K562 (cell line): ENCODE measurements at places on chromosomes 5 and 9.
A peak's percentile ranks its signal among the peaks of the same experiment; 100 is the strongest.

DNA sequence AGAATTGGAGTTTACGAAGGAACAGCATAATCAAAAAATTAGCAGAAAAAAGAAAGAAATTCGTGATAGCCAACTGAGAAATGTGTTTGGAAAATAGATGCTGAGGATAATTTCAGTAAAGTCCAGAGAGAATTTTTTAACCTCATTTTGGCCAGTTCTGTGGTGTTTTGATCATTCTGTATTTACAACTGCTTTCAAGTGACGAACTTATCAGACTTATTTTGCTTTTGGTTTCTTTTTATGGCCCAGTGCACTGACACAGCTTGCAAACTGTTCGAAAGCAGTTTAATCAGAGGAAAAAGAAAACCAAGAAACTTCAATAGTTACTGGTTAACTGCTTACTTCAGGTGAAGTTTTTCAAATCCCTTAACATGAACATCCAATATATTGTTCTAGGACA, 1.9 kb downstream of the SDHA start:
- no peak for DNase-seq

GRCh38 chr5:142320430-142320738, 4.4 kb downstream of the SPRY4 start:
- no peak for DNase-seq

GRCh38 chr5:128877476-128877875, 87.8 kb upstream of the SLC27A6 start:
- DNase-seq, result no peak

DNA sequence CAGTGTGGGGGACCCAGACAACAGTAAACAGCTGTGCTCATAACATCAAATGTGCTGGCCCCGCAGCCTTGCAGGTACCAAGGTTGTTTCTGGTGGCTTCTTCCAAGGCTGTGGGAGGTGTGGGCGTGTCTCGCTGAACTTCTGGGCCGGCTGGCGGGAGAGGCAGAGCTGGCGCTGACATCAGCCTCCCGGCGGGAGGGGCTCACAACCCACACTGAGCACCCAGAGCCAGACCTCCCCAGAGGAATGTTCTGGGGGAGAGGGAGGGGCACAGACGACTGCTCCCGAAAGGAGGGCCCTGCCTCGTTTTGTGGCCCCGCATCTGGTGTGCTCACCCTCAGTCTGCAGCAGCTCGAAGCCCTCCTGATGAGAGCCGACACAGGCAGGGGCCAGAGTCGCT, 6.9 kb upstream of the SLC12A7 start:
- DNase-seq, result peak; percentile 81

DNA sequence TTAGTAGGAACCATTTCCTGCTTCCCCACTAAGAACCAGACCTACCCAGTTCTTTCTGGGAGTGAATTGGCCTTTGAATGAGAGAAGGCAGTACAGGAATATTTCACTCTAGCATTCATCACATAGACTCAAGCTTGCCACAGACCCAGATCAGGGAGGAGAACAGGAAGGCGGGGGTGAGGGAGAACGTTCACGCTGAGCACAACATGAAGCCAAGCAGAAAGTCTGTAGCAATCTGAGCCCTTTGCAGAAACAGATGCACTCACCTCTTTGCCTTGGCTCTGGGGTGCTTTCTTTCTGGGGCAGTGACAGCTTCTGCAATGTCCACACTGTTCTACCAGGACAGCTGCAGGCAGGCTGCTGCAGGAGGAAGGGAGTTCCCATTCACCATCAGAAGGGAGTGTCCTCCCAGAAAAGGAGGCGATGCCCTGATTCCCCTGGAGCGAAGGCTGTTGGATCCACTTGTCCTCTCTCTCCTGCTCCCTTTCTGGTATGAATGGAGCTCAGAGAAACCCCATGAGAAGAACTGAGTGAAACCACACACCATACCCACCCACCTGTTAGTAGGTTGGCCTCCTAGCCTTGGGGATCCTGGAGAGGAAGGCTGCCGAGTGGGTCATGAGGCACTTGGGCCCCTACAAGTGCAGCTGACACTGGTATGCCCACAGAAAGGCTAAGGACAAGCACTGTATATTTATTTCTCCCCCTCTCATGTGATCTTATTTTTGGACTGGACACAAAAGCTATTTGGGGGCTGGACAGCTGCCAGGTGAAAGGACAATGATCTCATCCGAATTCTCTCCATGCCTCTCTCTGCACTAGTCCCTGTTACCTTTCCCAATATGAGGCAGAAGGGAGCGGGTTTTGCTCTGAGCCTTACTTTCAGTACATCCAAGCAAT, 11.7 kb upstream of the FGF1 start:
- no peak for DNase-seq

DNA sequence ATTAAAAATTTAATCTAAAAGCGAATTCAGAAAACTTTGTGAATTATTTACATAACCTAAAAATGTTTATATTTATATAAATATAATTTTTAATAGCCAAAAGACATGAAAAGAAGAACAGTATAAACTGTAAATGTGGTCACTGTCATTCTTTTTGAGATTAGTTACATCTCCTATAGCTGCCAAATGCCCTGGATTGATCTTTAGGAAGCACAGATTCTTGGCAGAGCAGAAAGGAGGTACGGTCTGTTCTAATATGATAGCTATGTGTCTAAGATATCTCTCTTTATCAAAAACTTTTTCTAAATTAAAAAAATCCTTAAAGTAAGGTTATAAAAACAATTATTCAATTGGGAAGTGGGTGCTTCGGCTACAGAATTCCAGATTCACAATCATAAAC, 151.0 kb downstream of the LPAR1 start:
- no peak for DNase-seq

- DNase-seq, result peak; percentile 37
Measured at GRCh38 chr9:4792054-4792571, 631 bp upstream of the RCL1 start.

DNA sequence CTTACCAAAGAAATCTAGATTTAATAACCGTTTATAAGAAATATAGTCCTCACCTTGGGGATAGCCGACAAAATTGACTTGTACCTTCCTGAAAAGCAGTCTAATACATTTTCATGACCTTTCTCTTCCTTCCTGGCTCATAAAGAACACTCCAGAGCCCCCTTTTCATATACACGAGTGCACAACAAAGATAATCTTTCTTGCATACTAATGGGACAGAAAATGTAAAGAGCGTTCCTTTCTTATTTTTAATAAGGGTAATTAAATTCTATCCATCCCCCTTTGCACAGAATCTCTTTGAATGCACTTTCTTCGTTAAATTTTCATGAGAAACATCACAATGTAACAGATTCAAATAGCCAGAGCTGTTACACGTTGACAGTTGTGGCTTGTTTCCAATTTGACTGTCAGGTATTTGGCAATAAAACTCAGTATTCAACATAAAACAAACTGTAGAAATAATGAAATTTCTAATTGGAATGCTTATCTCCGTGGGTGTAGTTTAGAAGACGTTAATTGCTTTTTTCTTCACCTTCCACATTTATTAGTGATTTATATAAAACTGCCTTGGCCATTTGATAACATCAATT, 732.3 kb upstream of the DMAC1 start:
- no peak for DNase-seq

- no peak for DNase-seq
Measured at GRCh38 chr5:159511570-159511969, 181.3 kb upstream of the IL12B start.

- DNase-seq, result no peak
Measured at GRCh38 chr5:51384281-51384840, 1.1 kb downstream of the ISL1 start.

DNA sequence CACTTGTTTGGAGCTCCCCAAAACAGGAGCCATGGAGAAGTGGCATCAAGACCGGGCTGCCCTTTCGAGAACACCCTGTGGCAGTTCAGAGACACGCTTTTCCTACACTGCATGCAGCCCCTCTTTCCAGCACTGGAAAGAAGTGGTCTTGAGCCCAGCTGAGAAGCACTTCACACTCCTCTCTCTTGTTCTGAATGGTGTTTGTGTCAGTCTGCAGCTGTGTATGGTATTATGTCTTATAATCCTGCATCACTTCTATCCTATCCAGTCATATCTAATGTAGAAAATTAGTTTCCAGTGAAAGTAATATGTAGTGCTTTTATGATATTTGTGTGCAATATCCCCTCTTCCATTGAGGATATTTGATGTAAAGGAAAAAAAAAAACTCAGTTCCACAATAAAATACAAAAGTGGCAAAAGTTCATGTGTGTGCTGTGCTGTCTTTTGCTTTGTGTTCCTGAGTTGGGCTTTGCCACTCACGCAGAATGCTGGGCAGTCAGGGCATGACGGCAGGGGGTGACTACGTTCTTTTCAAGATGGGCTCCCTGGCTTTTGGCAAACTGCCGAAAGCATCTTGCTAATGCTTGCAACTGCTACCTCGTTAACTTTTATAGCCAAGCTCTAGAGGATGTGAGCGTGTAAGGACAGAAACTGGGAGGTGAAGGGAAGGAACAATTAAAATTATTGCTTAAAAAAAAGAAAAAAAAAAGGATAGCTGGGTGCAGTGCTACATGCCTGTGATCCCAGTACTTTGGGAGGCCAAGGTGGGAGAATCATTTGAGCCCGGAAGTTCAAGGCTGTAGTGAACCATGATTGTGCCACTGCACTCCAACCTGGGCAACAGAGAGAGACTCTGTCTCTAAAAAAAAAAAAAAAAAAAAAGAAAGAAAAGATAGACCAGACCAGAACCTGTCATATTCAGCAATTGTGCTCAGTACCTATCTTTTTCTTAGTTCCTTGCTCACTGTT, 102.2 kb downstream of the MAP1B start:
- no peak for DNase-seq

- no peak for DNase-seq
Measured at GRCh38 chr5:45696206-45696836, at the start of gene HCN1. TSS of gene HCN1 (minus strand) at chr5:45696380.

DNA sequence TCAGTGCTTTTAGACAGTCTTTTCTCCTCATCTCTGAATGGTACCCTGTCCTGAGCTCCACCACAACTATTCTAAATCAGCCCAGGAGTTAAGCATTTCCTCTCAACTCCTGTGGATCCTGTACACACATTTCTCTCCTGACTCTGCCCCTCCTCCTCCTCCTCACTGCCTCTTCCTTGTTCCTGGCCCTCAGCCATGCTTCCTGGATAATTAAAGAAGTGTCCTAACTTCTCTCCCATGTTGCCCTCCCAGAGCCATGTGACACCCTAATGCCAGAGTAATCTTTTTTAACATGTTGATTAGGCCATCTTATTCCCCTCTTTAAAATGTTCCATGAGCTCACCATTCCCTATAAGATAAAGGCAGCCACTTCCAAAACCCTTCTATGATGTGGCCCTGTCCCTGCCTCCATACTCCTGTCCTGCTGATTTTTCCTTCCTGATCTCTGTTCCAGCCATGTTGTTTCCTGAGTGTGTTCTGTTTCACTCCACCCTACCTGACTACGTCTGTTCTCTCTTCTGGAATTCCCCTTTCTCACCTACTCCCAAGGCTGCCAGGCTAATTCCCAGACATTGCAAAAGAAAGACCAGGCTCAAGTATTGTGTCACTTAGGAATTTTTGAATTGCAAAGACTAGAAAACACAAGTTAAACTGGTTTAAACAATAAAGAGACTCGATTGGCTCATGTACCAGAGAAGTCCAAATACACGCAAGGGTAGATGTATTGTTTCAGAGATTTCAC, 295.2 kb downstream of the MAST4 start:
- no peak for DNase-seq

DNA sequence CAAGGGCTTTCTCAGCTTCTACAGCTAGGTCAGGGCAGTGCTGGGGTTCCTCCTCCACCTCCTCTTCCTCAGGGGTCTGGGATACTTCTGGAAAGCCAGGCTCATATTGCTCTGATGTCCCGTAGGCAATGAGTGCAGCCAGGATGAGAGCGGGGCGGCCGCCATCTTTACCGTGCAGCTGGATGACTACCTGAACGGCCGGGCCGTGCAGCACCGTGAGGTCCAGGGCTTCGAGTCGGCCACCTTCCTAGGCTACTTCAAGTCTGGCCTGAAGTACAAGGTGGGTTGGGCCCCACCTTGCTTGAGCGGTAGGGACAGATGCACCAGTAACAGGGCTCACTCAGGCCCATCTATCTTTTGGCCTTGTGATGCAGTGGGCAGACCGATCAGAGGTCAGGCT, 34.8 kb downstream of the GSN start:
- no peak for DNase-seq
